RWPE2 (cell line): ENCODE measurements at places on chromosomes 1 and 21.
A peak's percentile ranks its signal among the peaks of the same experiment; 100 is the strongest.

DNA sequence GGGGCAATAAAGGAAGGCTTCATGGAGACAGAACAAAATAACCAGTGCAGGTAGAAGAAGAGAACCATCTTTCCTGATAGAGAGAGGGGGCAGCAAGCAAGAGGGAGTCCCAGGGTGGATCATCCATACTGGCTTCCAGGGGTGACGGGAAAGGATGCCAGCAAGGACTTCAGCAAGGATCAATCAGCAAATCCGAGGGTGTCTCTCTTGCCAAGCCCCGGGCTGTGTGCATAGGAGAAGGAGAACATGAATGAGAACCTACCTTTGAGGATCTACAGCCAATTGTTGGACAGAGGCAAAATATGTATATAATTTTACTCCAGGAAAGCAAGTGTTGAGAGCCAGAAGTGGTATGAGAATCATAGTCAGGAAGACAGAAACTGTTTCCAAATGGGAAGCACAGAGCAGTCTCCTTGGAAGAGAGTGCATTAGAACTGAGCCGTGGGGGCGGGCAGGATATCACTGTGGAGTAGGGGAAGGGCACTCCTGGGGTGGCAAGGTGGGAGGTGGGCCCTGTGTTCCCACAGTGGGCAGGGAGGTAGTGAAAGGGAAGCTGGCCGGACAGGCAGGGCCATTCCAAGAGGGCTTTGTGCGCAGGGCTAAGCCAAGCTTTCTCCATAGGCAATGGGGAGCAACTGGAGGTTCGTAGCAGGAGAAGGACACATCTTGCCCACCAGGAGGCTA, 1.1 kb upstream of the S100A9 start:
- DNase-seq, result no peak

- DNase-seq, result no peak
Measured at GRCh38 chr1:32890516-32891240, 4.4 kb downstream of the HPCA start.

GRCh38 chr1:93288558-93288957, 57.1 kb upstream of the DR1 start:
- DNase-seq, result no peak

DNA sequence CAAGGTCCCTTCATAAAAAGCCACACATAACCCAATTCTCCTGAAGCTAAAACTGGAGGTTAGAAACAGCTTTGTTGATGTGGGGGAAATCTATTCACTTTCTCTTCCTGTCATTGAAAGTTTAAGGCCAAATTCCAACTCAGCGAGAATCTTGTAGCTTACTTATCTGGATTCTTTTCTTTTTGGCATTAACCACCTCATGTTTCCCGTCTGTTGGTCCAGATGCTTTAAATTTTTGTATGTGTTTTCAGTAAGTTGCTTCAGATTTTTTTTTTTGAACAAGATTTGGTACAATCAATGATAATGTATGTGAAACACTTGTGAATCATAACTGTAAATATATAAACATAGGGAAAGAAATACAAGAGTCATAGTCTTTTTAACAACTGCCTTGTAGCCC, 33.7 kb upstream of the NEK7 start:
- DNase-seq, result no peak

- DNase-seq, result no peak
Measured at GRCh38 chr1:98557895-98558294, 103.6 kb upstream of the SNX7 start.

GRCh38 chr21:26098772-26099397, 71.7 kb downstream of the APP start:
- no peak for DNase-seq

DNA sequence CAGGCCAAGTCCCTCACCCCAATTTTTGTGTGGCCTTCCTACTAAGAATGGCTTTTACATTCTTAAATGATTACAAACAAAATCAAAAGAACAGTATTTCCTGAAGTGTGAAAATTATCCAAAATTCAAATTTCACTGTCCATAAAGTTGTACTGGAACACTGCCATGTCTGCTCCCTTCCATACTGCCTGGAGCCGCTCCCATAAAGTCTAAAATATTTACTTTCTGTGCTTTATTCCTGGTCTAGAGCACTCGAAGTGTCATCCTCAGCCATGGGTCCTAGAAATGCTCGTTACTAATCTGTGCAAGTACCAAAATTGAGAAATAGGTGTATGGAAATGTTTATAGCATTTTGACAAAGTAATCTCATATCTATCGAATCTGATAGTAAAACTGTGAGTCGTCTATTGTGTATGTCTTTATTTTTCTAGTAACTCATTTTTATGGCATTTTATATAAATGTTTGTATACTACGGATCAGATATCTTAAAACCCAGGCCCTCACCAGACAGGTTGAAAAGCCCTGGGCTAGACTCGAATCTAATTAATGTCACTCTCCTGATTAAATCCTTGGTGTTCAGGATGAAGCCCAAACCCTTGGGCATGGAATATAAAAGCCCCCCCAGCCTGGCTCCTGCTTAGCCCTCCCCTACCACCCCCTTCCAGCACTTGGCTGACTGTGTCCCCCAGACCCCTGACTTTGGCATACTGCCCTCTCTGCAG, 4.9 kb downstream of the LBR start:
- no peak for DNase-seq

- DNase-seq, result no peak
Measured at GRCh38 chr21:29726044-29726443, 213.8 kb downstream of the GRIK1 start.

DNA sequence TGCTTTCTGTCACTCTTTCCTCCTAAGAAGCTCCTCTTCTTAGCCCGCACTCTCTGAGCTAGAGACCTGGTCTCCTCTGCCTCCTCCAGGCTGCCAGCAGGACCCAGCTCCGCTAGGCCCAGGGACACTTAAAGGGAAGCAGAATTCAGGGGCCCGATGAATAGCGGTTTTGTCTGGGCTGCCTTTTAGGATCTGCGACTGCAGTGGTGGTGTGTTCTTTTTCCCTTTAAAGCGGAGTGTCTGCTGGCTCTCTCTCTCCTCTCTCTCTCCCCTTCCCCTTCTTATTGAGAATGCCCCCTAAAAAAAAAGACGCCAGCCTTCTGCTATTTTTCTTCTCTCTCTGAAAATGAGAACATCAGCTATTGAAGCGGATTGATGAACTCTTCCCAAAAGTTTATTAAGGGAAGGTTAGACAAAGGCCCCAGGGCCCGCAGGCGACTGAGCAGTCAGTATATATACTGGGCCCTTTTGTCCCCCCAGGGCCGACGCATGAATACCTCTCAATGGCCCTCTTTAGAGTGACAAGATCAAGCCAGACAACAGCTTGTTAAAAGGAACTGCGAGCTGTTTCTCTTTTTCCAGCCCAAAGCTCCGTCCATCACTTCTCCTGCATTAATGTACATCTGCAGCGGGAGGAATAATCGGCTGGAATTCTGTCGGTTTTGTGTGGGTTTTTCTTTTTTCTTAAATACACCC, 27.0 kb downstream of the PAX7 start:
- DNase-seq, result no peak

- no peak for DNase-seq
Measured at GRCh38 chr1:216686860-216687766, 36.1 kb downstream of the ESRRG start.

DNA sequence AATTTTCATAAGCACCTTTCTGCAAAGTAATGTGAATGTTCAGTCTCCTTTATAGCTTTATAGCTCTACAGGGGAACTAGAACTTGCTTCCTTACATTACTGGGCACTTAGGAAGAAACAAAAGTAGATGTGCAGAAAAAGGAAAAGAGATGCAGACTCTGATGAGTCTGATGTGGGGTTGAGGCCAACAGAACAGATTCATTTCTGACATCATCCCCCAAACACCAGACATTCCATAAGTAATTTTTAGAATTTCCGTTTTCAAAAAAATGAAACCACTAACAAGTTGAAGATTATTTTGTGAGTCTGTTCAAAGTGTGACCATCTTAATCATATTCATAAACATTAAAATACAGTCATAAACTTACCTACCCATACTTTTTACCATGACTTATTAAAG, 96.0 kb downstream of the NRIP1 start:
- no peak for DNase-seq

DNA sequence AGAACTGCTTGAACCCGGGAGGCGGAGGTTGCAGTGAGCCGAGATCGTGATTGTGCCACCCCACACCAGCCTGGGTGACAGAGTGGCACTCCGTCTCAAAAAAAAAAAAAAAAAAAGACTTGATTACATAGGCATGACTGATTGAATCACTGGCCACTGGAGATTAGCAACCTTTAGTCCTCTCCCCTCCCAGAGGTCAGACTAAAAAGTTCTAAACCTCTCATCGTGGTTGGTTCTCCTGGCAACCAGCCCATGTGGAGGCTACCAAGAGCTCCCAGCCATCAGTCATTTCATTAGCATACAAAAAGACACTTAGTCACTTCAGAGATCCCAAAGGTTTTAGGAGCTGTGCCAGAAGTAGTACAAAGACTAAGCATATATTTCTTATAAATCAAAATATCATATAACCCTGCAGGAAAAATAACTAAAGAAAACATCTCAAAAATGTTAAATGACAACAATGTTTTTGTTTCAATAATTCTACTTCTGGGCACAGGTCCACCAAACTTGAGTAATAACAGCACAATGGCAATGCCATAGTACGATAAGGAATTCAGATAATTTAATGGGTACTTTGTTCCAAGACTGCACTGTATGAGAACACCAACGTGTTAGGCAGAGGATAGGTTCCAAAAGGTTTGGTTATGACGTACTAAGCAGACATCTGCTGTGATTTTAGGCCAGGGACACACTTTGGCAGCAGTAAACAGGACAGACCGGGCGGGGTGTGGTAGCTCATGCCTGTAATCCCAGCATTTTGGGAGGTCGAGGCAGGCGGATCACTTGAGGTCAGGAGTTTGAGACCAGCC, 18.1 kb downstream of the USP48 start:
- DNase-seq, result peak; percentile 84

DNA sequence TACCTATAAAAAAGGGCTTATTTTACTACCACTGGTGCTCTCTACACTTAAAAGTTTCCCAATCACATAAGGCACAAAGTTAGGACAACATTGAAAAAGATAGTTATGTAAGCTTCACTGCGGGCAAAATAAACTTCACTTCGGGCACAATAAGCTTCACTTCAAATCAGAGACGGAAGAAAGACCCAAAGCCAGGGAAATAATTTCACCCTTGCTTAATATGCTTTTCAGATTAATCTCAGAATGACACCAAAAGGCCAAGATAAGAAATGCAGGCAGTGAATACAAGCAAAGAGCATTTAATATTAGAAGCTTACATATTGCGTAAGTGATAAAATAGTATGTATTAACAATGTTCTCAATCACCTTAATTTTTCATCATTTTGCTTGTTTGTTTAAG, 444.2 kb downstream of the SETD4 start:
- DNase-seq, result no peak

DNA sequence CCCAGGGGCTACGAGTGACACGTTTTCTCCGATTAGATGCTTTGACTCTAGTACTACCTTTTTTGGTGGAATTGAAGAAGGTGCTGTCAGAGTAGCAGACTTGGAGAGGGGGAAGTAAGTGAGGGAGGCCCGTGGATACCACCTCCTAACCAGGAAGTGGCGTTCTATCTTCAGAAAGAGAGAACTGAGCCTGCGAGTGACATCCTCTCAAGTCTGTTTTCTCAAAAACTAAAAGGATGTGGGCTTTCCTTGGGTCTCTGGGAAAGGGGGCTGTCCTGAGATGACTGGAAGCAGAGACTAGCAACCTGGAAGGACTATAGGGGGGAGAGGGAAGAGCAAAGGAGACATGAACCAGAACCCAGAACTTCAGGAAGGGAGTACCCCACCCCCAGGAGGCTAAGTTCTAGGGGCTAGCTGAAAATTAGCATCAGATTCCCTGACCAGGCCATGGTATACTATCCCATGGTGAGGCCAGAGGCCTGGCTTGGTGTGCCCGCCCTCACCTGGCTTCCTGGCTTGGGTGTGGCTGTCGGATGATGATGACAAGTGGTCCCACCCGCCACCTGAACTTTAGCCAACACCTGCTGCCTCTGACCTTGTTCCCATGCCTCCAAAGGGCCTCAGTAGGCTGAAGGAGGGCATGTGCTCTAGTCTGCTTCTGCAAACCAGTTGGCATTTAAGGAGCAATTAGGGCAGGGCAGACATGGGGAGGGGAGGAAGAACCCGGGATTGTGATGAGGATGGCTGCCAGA, 49.1 kb downstream of the ATP2B4 start:
- DNase-seq, result no peak

GRCh38 chr1:62070384-62071011, 124.2 kb upstream of the L1TD1 start:
- no peak for DNase-seq

DNA sequence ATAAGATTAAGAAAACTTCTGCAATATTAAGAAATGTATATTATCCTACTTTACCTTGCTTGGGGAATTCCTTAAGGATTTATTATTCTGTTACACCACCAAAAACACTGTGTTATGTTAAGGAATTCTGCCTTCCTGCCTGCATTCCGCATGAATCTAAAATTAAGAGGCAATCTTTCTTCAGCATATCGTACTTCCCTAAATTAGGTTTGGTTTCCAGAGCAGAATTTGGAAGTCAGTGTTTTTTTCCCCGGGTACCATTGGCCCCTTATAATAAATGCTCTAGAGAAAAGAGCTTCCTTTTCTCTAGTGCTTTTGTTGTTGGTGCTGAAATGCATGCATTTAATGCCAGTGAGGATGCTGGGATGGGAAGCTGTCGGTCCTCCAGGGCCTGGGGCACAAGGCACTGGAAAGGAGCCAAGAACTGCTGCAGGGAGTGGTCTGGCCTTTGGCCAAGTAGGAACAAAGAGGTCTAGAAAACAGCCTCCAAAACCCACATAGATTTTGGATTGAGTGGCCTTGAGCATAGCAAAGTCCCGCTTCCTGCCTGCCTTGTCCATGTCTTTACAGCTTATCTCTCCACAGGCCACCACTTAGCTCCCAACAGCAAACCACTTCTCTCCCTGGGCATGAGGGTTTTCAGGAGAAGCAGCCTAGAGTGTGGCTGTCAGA, 69.9 kb downstream of the RRAGC start:
- no peak for DNase-seq

DNA sequence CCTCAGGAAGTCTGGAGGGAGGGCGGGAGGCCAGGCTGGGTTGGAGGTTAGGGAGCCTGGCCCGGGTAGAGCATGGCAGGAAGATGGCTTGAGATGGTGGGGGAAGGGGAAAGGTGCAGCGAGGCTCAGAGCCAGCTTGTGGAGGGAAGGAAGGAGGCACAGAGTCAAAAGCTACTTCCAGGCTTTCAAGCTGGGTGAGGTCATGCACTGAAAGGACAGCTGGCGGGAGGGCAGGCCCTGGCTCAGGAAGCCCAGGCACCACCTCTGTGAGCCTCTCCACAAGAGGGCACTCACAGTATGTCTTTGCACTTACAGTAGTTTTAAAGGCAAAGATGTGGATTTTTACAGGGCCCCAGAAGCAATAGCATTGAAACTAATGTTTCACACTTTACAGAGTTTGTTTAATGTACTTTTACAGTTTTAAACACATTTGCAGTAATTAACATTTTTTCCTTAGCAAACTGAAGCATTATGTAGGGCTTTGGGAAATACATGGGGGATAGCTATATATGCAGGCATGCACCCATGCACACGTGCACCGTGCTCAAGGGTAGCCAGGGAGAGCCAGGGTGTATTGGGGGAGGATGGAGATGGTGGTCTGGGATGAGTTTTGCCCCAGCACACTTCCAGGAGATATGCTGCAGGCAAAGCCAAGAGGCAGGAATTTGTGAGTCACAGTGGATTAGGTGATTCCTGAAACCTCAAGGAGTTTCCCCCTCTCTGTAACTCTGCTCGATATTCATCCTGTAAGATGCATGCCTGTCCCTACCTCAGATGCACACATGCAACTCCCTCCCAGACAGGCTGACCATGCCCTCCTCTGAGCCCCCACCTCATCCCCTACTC, 6.1 kb upstream of the ADAM15 start:
- peak; percentile 69 for DNase-seq
